ENCODE measurements at places on chromosomes 5 and 9.

GRCh38 chr9:4489919-4490704 is at the start of gene SLC1A1:
Gene SLC1A1 (plus strand): TSS chr9:4490468. CDS start chr9:4490680, 212 bp downstream.
- no peak for DNase-seq

DNA sequence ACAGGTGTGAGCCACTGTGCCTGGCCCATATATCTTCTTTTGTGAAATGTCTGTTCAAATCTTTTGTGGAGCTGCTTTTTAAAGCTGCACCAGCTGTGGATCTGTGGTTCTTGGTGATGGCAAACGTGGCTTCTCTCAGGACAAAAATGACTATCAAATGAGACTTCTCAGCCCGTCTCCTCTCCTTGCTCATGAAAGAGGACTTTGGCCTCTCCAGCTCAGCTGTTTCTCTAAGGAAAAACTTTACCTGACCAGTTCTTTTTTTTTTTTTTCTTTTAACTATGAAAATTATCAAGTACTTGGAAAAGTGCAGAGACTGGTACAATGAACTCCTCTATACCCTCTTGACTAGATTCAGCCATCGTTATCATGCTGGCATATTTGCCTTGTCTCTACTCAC is 44.8 kb downstream of the RALGPS1 start:
- no peak for DNase-seq

- DNase-seq, result peak; percentile 9
These were observed 800 bp upstream of the AP3B1 start for GRCh38 chr5:78295035-78295961.

DNA sequence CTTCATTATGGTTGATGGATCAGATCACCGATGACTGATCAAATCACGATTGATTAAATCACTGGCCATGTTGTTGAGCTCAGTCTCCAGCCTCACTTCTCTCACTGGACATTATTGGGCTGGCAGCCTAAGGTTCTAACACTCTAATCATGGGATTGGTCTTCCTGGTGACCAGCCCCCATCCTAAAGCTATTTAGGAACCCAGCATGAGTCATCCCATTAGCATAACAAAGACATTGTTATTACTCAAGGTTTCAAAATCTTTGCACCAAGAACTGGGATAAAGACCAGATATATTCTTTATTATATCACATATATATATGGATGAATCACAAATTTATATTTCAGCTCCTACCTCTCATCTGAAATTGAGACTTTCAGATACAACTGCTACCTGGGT is 272.1 kb upstream of the IL12B start:
- no peak for DNase-seq

DNA sequence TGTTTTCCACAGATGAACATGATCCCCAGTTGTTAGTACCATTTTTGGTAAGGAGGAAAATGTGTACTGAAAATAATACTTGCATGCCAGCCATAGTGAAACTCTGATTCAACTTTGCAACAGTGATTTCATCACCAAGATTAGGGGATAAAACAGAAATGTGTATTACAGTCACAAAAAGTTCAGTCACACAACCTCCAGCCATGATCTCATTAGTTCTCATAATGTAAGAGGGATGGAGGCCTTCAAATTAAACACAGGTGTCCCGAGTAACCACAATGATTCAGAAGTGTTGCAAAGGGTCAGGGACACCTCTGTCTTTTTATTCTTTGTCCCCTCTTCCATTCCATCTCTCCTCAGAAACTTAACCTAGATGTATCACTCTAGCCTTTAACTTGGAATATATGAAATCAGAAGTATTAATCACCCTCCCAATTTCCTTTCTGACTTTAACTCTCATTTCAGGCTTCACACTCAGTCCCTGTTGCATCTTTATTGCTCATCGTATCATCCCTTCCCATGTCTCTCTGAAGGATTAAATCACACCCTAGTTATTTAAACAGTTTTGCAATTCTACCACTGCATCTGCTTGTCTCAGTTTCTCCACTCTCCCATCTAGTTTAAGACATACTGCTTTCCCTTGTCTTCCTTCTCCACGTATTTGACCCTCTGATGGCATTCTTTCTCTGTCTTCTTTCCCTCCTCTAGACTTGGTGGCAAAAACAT is 291.2 kb downstream of the ADAMTS6 start:
- DNase-seq, result no peak

- DNase-seq, result no peak
These were observed 1.6 kb downstream of the DCTN4 start for GRCh38 chr5:150757087-150757649.
